ENCODE measurements at places on chromosomes 2 and 18.

GRCh38 chr18:78884502-78884901 is 95.1 kb upstream of the SALL3 start:
- no peak for DNase-seq

- no peak for DNase-seq
Observed at GRCh38 chr18:6428851-6429395, 14.2 kb upstream of the L3MBTL4 start.

DNA sequence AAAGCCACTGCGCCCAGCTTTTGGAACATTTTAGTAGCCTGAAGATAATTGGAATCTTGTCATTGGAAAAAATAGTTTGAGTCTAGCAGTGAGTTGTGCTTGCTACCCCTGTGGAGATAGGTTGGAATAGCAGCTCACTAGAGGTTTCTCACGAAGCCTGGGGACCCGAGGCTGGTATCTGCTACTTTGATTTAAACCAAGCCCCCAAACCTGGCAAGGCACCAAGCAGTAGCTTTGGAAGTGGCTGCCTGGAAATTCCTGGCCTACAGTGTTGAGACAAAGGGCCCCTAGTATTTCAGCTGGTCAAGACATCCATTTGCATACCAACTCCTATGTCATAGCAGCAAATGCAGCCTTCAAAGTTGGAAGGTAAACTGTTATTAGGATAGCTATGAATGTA is 42.1 kb downstream of the NOP58 start:
- DNase-seq = no peak

DNA sequence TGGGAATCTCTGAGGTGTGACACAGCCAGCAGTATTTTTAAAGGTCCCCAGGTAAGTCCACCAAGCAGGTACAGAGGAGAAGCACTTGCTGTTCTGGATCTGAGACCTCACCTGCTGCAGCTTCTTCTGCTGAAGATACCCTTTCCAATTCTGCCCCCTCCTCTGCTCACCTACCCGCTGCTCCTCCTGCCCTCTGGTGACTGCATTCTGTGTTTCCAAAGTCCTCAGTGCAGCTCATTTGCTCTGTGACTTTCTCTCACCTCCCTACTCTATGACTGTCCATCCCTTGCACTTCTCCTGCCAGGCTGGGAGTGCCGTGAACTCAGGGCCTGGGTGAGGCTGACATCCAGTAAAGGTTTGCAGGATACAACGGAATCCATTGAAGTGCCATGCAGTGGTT is 205.2 kb upstream of the LYPD1 start:
- DNase-seq = no peak

GRCh38 chr2:85830645-85831044 is 58.1 kb downstream of the ST3GAL5 start:
- peak; percentile 44 for DNase-seq

GRCh38 chr18:56933472-56933871 is 213.4 kb upstream of the BOD1L2 start:
- no peak for DNase-seq

DNA sequence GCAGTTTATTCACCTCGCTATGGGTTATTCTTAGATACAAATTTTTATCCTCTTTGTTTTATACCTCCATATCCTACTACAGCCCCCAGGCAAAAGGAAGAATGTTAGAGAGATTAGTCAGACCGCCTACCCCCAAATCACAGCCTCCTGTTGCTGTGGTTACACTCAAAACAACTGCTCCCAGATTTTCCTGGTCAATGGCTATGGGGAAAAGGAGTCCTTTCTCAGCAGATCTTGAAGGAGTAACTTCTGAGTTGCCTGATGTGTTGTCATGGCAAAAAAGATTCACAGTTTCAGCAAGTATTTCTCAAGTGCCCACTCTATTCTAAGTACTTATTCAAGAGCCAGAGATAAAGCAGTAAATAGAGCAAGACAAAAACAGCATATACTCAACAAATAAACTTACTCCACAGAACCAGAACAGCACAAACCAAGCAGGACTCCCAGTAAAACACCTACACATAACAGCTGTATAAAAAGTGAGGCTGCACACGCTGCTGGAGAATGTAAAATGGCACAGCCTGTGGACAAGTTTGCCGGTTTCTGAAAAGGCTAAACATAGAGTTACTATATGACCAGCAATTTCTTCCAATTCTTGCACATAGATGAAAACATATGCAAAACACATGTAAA is 104.8 kb downstream of the NOL10 start:
- no peak for DNase-seq

DNA sequence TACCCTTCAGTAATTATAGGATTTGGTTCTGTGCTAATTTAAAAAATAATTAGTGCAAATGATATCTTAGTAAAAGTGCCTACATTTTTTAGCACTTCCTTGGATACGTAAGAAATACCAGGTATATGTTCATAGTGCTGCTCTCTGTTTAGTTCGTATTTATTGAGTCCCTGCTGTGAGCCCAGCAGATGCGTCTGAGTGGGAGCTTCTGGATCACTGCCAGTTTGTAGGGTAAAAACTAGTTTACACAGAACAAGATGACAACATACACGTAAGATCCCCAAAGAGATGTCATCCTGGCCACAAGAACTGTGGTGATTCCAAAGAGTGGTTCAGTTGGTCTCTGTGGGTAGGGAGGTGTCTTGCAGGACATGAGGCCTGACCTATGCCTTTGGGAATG is 103.2 kb downstream of the CTIF start:
- DNase-seq = no peak

DNA sequence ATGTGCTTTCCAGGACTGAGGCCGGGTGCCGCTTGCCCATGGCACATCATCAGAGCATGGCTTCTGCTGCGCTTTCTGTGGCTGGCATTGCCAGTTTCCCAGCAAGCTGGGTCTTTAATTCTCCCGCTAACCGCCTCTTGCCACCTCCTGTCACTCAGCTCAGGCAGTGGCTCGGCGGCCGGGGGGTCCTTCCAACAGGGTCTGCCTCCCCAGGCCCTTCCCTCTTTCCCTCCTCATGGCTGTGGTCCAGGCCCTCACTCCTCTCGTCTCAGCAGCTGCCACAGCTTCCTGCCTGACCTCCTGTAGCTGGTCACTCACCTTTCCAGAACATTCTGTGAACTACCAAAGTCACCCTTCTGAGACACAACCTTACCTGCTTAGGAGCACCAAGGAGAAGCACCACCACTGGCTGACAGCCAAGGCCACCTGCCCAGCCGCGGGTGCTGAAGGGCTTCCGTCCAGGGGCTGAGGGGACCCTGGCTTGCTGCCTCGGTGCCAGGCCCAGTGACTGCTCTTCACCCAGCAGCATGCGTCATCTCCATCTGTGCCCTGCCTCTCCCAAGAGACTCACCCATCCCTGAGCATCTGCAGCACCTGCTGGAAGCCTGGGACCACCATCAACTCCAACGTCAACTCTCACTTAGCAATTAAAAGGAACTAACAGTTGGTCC is 22.6 kb downstream of the CHMP1B start:
- DNase-seq = no peak

DNA sequence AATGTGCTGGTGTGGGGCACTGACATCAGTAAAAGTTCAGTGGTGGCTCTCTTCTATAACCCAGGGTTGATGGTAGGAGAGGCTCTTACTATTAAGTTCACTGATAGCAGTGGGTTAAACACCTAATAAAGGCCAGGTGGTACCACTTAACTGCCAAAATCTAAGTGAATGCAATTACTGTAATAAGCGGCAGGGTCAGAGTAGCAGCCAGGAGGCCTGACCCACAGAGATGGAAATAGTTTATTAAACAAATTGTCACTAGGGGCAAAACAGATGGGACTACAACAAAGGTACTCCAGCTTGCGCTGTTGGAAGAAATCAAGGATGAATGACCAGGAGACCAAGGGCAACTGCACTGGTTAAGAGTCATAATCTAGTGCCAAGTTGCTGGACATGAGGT is 26.6 kb downstream of the ZSWIM2 start:
- DNase-seq = no peak

- peak; percentile 69 for DNase-seq
Observed at GRCh38 chr2:71157124-71157793, 26.8 kb downstream of the MPHOSPH10 start.

- DNase-seq = no peak
Observed at GRCh38 chr2:71451705-71452104, 1.7 kb upstream of the DYSF start.

DNA sequence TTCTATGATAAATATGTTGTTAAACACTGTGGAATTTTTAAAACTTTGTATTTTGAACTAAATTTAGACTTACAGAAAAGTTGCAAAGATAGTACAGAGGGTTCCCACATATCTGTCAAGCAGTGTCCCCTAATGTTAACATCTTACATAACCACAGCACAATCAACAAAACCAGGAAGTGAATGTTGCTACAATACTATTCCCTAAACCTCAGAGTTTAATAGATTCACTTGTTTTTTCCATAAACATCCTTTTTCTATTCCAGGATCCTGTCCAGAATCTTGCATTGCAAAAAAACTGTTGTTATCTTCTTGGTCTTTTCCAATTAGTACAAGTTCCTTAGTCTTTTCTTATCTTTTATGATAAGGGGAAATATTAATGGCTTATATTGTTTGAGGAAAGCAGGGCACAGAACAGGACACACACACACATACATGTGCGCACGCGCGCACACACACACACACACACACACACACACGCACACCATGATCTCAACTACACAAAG is 251.1 kb upstream of the TRIB2 start:
- no peak for DNase-seq

DNA sequence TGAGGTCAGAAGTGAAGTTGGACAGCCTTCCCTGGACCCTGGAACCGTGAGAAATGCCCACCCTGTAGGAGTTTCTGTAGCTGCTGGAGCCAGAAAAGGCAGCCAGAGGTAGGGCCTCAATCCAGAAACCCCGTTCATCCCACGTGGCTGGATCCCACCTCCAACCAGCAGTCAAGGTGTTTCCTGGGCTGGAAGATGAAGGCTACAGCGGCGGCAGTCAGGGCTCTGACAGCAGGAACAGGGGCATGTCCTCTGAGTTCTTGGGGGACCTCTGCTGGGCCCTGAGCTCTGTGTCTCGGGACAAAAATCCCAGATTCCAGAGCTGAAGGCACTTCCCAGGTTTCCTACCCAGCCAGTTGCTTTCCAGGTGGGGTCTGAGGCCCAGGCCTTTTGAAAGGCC is 218.2 kb downstream of the KLHL29 start:
- DNase-seq = no peak

- no peak for DNase-seq
Observed at GRCh38 chr2:69168144-69168813, 155.3 kb downstream of the ANTXR1 start.

- no peak for DNase-seq
Observed at GRCh38 chr2:175402571-175402970, 221.1 kb upstream of the ATP5MC3 start.

GRCh38 chr2:120305937-120306490 is 39.9 kb upstream of the INHBB start:
- DNase-seq = no peak

- DNase-seq = no peak
Observed at GRCh38 chr2:62486439-62486765, 19.6 kb downstream of the TMEM17 start.

GRCh38 chr2:237614151-237614720 is 13.2 kb upstream of the LRRFIP1 start:
- no peak for DNase-seq

DNA sequence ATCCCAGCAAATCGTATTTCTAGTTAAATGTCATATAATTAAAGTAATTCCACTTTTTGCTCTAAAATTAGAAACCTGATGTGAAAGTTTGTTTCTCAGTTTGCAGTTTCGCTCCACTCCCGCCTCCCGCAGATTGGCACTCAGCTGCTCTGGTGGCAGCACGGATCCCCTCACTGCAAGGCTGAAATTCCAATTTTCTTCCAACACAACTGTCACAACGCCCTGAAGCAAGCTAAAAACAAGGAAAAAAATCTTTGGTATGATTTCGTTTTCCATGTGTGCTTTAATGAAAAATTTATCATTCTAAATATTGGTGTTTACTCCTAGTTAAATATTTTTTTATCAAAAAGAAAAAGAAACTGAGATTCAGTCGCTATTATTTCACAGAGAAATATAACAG is 38.5 kb downstream of the FTCDNL1 start:
- no peak for DNase-seq

DNA sequence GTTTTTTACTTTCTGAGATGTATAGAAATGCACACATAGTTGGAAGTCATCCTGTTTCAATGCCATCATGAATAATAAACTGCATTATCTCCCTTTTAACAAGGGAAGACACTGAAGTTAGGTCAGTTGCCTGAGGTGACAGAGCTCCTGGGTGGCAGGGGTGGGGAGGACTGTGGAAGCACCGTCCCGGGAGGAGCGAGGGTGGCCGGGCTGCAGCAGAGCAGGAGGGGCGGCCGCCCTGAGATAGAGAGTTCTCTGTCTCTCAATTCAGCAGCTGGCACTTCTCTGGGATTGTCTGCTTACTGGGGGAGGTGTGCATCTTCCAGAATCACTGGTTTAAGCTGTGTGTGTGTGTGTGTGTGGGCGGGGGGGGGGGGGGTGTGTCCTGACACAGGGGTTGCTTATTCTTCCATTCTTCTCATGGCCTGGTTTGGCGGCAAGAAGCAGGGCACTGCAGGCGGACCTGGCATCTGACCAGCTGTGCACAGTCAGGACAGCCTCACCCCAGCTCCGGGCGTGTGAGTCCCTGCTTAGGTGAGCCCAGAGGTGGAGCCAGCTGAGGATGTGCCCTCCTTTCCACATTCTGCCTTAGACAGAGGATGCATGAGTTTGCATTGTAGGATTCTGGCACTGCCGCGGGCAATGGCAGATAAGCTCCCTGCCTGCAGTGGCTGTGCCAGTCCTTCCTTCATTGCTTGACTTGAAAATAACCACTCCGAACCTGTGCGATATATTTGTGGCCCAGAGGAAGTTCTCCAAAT is 40.4 kb downstream of the VWA3B start:
- DNase-seq = no peak

DNA sequence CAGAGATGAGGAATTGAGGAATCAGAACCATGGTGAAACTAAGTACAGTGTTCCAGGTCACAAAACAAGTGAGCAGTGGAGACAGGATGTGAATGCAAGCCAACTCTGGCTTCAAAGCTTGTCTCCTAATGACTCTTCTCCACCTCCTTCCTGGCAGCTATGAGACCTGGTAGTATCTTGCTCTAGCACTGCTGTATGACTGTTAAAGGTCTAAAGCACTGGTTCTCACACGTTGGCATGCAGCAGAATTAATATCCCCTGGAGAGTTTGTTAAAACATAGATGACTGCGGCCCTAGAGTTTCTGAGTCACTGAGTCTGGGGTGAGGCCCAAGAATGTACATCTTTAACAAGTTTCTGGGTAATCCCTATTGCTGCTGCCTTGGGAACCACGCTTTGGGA is 63.3 kb downstream of the SUCLG1 start:
- DNase-seq = no peak

DNA sequence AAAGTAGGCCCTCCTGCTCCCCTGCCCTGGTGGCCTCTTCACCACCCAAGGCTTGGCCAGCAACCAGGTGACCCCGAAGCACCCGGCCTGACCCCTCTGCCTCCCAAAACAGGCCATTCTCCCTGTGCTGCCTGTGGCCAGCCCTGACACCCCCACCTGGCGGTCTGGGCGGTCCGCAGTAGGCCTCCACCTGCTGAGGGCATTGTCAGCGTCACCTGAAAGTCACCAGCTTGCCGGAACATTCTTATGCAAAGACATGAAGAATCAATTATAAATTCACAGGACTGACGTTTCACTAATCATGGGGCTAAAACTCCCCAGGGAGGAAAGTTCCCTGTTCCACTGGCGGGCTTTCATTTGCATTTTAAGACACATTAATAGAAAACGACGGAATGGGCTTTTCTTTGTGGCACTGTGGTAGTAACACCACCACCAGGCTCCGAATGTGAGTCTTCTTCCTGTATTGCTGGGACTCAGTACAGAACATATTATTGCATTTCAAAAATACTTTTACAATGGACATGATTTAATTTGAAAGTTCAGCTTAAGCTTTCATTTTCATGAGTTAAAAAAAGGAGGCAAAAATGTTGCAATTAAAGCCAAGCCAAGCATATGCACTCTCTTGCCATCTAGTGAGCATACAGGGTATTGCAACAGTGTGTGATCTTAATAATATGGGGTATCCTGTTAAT is 57.4 kb downstream of the ADI1 start:
- peak; percentile 51 for DNase-seq

Data from activated naive CD4-positive, alpha-beta T cell treated with anti-CD3 and anti-CD28 coated beads, Interleukin-2, amount 10 ng/mL, durations not matched to agents 7 days and 5 days (primary cell).